ENCODE measurements at places on chromosomes 4 and X.

- DNase-seq: no peak
Measured at GRCh38 chrX:145821898-145822571, 4.4 kb downstream of the SLITRK2 start.

- DNase-seq: no peak
Measured at GRCh38 chrX:71615954-71616353, 2.4 kb downstream of the CXCR3 start.

- no peak for DNase-seq
Measured at GRCh38 chrX:40987413-40987812, 97.8 kb upstream of the USP9X start.

GRCh38 chr4:114077610-114078009 lies 98.2 kb upstream of the ARSJ start:
- DNase-seq: no peak

DNA sequence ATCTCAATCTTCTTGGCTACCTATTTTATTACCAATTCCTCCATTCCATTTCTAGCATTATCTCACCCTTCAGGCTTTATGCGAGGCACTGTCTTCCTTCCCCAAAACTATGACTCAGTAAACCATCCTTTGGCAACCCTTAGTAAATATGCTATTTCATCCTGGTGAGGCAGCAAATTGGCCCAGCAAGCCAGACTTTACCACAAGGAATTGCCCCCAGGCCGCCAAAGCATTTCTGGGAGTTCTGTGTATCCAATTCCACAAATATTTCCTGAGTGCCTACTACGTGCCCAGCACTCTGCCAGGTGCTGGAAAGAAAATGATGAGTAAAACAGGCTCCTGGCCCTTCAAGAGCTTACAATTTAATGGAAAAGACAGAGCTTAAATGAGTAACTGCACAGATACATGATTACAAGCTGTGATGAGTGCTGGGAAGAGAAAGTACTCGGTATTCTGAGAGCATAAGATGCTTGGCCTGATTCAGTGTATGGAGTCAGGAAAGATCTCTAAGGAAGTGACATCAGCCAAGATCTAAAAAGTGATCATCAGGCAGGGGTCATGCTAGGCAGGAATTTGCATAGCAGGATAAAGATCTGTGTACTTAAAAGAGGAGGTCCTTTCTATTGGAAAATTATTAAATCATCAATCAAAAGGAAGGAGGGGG lies 193.8 kb downstream of the ADAMTS3 start:
- DNase-seq: no peak

GRCh38 chrX:635428-636090 lies 5.0 kb downstream of the SHOX start:
- no peak for DNase-seq

DNA sequence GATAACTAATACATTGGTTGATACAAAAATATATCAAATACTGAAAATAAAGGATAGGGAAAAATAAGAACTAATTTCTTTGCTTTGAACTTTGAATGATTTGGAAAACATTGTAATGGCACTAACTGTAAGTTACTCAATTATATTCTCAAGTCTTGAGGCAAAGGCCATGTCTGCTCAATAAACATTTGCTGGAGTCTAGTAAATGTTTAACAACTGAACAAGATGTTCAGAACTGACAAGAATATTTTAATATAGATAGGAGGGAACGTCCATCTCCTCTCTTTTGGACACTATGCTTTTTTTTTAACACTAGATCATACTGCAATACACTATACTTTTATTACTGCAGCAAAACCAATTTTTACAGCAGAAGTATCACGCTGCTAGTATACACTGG lies 76.2 kb downstream of the PRSS12 start:
- DNase-seq: no peak

GRCh38 chr4:126955292-126956183 lies 677.2 kb upstream of the INTU start:
- DNase-seq: no peak

DNA sequence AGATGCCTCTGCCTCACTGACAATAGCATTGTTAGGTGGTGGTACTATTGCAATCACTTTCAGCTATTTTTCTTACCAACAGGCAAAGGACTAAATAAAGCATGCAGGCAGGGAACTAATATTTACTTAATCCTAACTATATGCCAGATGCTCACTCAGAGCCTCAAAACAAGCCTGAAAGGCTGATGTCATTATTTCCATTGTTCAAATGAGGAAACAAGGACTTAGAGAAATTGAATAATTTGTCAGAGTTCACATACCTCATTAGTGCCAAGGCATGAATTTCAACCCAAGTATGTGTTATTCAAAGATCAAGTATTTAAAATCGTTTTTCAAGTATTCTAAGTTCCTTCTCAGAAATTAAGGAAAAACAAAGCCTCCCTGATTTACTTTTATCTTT lies 374.9 kb upstream of the TECRL start:
- no peak for DNase-seq

DNA sequence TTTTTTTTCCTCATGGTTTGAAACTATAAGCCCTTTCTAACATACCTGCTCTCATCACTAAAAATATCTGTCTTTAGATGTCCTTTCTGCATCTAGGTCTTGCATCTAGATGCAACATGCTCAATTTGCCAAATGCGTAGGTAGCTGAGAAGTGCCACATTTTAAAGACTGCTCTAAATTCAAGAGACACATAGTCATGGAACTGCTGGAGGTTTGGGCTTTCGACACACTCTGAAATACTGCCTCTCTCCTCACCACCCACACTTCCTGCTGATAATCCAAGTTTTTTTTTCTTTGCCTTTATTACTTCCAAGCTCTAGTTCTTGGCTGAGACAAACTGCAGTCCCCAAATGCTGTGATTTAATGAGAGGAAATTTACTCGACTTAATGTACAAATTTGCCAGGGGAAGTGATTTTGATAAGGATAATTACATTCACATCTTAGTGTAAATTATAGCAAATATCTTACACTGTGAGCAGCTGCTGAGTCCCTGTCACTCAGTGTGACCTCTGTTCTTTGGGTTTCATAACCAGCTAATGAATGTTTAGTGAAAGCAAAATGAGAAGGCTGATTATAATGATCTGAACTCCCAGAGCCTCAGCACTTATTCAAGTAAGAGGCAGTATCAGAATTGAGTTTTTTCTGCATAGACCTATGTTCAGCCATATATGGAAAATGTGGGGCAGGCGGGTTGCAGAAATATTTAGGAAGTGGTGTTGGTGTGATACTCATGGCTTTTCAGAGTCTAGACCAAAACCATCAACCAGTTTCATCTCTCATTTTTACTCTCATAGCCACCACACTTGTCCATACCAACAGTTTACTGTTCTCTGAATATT lies 31.3 kb downstream of the DRD5 start:
- no peak for DNase-seq

GRCh38 chrX:97844943-97845342 lies 961.2 kb downstream of the RPA4 start:
- no peak for DNase-seq

DNA sequence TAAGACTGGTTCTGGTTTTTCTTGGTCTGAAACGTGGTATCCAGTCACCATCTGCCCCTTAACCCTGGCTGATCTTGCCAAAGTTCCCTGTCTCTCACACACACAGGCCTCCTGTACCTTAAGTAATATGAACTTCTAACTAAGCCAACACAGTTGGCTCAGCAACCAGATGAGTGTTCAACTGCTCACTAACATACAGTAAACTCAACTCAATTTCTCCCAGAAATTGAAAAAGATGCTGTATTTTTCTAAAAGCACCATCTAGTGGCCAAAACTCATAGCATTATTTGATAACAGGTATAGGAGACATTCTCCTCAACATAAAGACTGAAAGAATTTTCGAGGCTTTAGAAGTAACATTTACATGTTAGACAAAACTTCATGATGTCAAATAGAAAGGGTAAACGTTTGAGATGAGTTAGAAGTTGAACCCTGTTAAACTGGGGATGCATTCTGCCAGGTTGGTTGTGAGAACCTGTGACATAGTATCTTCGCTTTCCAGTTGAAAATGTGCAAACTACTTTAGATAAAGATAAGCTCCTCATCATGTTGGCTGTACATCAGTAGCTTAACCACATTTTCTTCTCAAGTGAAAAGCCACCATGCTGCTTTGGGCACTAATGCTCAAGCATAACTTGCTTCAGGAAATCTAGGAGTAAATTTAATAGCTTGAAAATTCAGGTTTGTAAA lies 31.2 kb downstream of the CCNI start:
- no peak for DNase-seq

DNA sequence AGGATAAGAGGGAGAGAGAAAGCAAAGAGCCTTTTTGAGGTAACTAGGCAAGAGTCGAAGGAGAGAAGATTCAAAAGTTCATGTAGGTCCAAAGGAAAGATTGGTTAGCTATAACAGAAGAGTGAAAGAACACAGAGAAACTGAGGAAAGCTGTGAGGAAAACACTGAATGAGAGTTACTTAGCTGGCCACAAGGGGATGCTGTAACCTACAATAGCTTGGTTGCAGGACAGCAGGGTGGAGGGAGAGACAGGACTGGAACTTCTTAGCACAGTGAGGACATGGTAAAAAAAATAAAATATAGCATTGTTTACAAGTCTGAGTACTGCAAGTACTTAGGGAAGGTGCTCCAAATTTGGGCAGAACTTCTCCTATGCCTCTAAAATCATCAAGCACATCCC lies 48.3 kb downstream of the RAI2 start:
- no peak for DNase-seq

- no peak for DNase-seq
Measured at GRCh38 chr4:99847362-99847976, 30.8 kb downstream of the DAPP1 start.

- no peak for DNase-seq
Measured at GRCh38 chr4:54384563-54384962, 155.5 kb downstream of the PDGFRA start.

DNA sequence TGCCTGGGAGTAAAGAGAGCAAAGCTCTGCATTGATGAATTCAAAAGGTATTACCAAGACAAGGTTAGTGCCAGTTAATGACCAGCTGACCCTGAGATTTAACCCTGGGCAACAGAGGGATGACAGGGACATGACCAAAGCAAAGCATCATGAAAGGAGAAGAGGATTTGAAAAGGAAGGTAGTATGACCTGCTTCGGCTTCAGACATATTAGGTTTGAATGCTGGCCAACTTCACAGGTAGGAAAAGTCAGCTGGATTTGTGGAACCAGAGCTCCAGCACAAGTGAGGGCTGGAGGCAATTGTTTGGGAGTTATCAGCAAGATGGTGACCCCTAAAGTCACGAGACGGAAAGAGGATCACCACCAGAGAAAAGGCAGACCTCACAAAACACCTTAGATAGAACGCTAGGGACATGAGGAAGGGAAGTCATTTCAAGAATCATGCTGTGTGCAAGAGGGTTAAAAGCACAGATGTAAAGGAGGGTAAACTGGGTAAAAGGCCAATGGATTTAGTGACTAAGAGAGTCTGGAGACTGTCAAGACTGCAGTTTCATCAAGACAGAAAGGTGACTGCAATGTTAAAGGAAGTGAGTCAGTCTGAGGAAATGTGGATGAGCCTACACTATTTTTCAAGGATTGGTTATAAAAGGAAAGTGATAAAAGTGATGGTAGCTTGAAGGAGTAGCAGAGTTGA lies 45.6 kb downstream of the SH3RF1 start:
- no peak for DNase-seq

GRCh38 chr4:70488748-70489147 lies 16.8 kb downstream of the MUC7 start:
- no peak for DNase-seq

DNA sequence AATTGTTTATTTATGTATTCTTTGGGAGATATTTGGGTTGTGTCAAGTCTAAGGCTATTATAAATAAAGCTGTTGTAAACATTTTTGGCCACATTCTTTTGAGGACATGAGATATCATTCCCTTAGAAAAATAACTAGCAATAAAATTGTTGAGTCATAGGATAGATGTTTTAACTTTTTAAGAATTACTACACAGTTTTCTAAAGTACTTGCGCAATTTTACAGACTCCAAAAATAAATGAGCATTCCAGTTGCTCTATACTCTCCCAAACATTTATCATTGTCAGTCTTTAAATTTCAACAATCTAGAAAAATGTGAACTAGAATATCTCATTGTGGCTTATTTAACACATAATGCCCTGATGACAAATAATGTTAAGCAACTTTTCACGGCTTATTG lies 189.1 kb upstream of the ADGRL3 start:
- DNase-seq: no peak

- no peak for DNase-seq
Measured at GRCh38 chrX:66262807-66263206, 98.8 kb downstream of the HEPH start.

GRCh38 chr4:87781569-87781968 lies 17.8 kb upstream of the IBSP start:
- DNase-seq: no peak

DNA sequence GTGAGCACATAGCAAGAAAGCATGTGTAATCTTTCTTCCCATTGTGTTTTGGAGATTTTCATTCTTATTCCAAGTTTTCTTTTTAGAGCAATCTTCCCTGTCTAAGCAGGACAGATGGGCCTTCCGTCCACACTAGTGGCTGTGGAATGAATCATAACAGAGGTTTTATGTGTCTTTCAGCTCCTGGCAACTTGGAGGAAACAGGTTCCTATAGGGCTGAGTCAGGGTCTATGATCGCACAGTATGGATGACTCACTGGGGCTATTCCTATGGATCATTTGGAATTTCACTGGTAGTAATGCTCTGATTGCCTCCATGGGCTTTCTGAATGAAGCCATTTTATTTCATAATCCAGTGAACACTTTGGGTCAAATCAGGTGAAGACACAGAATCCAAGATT lies 51.8 kb upstream of the CBLL2 start:
- no peak for DNase-seq

GRCh38 chrX:43656005-43656494 lies at the start of gene MAOA:
TSS of gene MAOA (plus strand) at chrX:43656299. CDS start at chrX:43656342, 43 bp downstream.
- peak; percentile 18 for DNase-seq

DNA sequence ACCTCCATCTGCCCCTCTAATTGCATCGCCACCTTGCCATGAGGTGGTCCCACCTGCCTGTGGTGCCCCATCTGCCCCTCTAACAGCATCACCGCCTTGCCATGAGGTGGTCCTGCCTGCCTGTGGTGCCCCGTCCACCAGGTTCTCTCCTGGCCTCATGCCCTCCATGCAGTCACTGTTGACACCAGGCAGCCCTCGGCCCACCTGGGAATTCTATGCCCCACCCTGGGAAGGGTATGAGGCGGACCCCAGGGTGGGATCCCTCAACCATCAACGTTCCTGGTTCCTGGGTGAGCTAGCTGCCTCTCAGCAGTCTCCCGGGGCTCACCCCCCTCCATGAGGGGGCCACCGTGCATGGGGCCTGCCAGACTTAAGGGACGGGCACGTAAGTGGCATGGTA lies 38.9 kb downstream of the ACOX3 start:
- no peak for DNase-seq

DNA sequence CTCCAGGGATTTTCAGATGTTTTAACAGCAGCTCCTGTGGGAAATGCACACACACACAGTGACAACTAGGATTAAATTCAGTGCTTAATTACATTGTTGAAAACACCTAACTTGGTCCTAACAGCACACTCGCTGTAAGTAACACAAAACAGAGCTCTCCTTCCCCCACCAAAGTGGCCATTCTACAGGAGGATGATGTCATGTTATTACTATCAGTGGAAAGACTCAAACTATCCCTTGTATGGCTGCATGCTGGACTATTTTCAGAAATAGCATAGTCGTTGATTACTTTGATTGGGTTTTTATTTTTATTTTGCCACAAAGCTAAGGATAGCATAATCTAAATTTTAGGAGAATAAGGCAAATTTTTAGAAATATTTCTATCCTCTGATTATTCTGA lies 406.3 kb downstream of the SPRY1 start:
- DNase-seq: no peak

Measured in CD4-positive, alpha-beta T cell (primary cell).